ENCODE measurements at places on chromosomes 6 and 20. TPM values are rescaled to one million over a fixed set of nuclear protein-coding genes. Genes with fewer than 3 reads are reported as not detected.

DNA sequence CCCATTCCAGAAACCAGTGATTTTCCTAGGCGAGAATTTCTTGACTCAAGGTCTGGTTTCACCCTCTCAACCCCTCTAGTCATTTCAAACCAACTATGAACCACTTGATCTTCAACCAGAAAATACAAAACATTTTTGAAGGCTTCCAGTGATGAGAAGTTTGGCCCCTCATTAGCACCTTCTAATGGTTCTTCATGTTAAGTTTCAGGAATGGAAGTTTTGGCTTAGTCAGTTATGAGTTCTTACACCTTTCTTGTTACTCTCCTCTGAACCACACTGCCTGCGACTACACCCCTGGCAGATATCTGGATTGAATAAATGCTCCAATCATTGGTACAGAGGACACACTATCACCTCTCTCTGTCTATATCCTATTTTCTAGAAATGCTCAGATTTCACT lies 67.2 kb downstream of the GJA10 start:
- H3K36me3 ChIP-seq: no peaks in the 10 kb centered on the region
- H3K27ac ChIP-seq: no peak overlapping the region
- DNase-seq: no peak
- no peaks in the 10 kb centered on the region for H3K27me3 ChIP-seq
- H3K4me3 ChIP-seq: no peak overlapping the region

DNA sequence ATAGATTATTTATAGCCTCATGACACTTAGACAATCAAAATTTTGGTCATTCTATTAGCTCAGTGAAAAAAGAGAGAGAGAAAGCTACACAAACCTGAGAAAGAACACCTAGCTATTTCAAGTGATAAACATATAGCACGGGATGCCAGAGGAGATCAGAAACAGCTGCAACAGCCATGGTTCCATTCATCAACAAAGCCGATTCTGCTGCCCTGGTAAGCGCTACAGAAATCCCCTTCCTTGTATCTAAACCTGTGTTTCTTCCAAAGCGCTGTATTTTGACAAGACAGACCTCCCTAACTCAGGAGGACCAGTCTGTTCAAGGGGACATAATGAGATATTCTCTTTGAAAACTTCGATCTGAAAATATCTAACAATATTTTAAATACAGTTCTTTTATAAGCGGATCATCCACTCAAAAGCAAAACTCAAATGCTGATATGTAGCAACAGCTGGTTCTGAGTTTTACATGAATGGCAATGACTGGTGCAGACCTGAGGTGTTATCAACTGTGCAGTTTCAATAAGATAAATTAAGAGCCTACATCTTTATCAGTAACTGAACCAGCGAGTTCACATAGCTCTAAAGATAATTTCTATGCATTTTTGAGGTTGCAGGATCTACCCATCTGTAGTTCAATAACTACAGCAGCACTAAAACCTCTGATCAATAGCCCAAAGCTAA lies 447.8 kb downstream of the FRK start:
- H3K4me3 ChIP-seq: no peak overlapping the region
- no peaks in the 10 kb centered on the region for H3K27me3 ChIP-seq
- H3K27ac ChIP-seq: no peak overlapping the region
- DNase-seq: no peak

DNA sequence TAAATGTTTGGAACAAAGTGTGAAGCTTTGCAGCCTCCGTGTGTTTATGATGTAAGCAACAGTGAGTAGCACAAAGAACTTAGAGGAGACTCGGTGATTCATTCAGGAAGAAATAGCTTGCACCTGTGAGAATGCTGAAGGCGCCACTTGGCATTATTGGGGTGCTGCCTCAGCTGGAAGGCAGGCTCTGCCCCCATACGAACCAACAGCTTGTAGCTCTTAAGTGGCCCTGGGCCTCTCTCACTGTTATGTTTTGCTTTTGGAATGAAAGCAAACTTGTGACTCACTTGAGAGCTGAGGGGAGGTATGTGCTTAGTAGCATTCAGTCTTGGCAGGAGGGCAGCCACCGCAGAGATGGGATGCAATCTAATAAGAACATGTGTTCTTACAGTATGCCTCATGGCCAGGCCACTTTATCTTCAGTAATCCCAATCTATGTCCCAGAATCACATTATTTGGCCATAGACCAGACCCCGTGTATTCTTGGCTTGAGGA lies 310.7 kb downstream of the EYA4 start:
- no peaks in the 10 kb centered on the region for H3K27me3 ChIP-seq
- no peak overlapping the region for H3K4me3 ChIP-seq
- H3K36me3 ChIP-seq: no peaks in the 10 kb centered on the region
- H3K27ac ChIP-seq: no peak overlapping the region
- no peak for DNase-seq
- H3K4me1 ChIP-seq: no peaks in the 10 kb centered on the region

DNA sequence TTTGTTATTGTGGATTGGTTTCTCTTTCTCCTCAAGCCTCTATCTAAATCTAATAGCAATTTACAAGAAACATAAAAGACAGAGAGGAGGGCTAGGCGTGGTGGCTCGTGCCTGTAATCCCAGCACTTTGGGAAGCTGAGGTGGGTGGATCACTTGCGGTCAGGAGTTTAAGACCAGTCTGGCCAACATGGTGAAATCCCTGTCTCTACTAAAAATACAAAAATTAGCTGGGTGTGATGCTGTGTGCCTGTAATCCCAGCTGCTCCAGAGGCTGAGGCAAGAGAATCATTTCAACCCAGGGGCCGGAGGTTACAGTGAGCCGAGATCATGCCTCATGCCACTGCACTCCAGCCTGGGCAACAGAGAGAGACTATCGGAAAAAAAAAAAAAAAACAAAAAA lies 46.6 kb downstream of the SLC2A12 start:
- no peak overlapping the region for H3K4me3 ChIP-seq
- H3K27me3 ChIP-seq: no peaks in the 10 kb centered on the region
- H3K36me3 ChIP-seq: no peaks in the 10 kb centered on the region
- H3K4me1 ChIP-seq: no peaks in the 10 kb centered on the region
- H3K27ac ChIP-seq: no peak overlapping the region
- DNase-seq: no peak

GRCh38 chr6:15739867-15740266 lies 77.0 kb upstream of the DTNBP1 start:
- no peaks in the 10 kb centered on the region for H3K4me1 ChIP-seq
- H3K36me3 ChIP-seq: no peaks in the 10 kb centered on the region
- H3K27me3 ChIP-seq: no peaks in the 10 kb centered on the region
- H3K27ac ChIP-seq: no peak overlapping the region

GRCh38 chr6:32908897-32909296 lies 31.9 kb downstream of the HLA-DMB start:
- no peaks in the 10 kb centered on the region for H3K4me1 ChIP-seq
- DNase-seq: no peak
- H3K4me3 ChIP-seq: no peak overlapping the region

DNA sequence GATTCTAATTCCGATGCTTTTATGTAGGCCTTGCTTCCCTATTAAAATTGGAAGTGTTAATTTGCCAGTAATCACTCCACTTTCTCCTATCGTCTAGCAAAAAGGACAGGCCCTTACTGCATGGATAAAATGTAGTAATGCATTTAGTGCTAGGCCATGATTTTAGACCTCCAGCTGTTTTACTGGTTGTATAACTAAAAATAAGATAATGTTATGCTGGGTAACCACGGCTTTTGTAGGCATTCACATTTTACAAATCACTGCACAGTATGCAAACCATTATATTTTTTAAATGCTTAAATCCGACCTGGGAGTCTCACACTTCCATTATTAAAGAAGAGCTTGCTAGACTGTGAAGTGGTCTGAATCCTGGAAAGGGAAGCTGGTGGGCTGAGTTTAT lies 179.5 kb downstream of the TFAP2A start:
- no peaks in the 10 kb centered on the region for H3K36me3 ChIP-seq
- no peaks in the 10 kb centered on the region for H3K27me3 ChIP-seq
- DNase-seq: no peak
- H3K4me1 ChIP-seq: peaks cover 9% of the 10 kb centered on the region
- H3K4me3 ChIP-seq: no peak overlapping the region

- H3K27me3 ChIP-seq: no peaks in the 10 kb centered on the region
- no peak for DNase-seq
These were observed 4.5 kb downstream of the FOXO3 start for GRCh38 chr6:108565091-108565766.

DNA sequence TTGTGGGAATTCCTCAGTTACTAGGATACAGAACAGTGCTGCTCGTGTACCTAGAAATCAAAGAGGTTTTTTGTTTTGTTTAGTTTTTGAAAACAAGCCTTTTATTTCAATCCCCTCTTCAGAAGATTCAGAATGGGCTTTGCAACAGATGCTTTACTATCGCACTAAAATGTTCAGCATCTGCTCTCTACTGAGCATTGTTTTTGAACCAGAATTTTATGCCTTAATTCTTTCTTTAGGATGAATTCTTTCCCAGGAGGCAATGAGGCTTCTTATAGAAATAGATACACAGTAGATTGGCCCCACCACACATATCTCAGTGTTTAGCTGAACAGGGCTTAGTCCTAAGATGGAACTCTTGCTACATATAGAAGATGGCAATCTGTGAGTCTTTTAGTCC lies 95.9 kb upstream of the SPACA1 start:
- H3K4me1 ChIP-seq: no peaks in the 10 kb centered on the region
- no peaks in the 10 kb centered on the region for H3K36me3 ChIP-seq
- no peaks in the 10 kb centered on the region for H3K27me3 ChIP-seq
- H3K27ac ChIP-seq: no peak overlapping the region
- H3K4me3 ChIP-seq: no peak overlapping the region

- H3K27me3 ChIP-seq: peaks cover 8% of the 10 kb centered on the region
- no peak overlapping the region for H3K4me3 ChIP-seq
- H3K4me1 ChIP-seq: no peaks in the 10 kb centered on the region
- DNase-seq: no peak
These were observed 67.9 kb downstream of the ARMC2 start for GRCh38 chr6:108916026-108916686.

DNA sequence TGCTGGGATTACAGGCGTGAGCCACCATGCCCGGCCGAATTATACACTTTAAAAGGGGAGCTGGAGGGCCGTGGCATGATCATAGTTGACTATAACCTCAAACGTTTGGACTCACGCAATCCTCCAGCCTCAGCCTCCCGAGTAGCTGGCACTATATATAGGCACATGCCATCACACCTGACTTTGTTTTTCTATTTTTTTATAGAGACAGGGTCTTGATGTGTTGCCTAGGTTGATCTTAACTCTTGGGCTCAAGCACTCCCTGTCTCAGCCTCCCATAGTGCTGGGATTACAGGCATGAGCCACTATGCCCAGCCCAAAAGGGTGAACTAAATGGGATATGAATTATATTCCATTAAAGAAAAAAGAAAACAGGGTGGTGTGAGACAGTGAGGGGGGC lies 7.8 kb downstream of the PTGIS start:
- H3K27me3 ChIP-seq: peaks cover 3% of the 10 kb centered on the region
- H3K4me1 ChIP-seq: peaks cover 18% of the 10 kb centered on the region
- no peaks in the 10 kb centered on the region for H3K36me3 ChIP-seq
- H3K27ac ChIP-seq: no peak overlapping the region
- DNase-seq: no peak

DNA sequence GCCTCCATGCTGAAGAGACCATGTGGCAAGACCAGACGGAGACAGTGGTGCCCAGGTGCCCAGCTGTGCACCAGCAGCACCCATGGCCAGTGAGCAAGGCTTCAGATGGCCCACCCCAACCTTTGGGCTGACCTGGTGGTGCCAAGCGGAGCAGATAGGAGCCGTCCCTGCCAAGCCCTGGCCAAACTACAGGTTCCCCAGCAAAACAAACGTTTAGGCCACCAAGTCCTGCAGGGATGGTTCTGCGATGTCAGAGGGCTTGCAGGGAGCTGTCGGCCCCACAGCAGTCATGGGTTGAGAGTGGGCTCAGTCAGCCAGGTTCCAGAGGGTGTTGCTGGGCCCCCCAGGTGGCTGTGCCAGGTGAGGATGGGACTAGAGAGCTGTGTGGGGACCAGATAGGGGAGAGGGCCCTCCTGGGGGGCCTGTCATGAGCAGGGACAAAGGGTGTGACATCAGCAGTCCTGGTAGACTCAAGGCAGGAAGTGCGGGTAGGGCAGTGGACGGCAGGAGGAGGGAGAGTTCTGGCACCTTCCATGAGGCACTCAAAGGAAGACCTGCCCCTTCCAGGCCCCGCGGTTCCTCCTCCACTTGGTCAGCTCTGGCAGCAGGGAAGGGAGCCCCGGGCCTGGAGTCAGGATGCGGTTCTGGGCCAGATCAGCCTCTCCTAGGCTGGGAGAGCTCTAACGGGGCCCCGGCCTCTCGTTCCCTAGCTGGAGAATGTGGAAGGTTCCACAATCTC lies 342.4 kb downstream of the ZFAND3 start:
- H3K4me1 ChIP-seq: peaks cover 4% of the 10 kb centered on the region
- H3K36me3 ChIP-seq: no peaks in the 10 kb centered on the region
- no peak overlapping the region for H3K4me3 ChIP-seq
- no peaks in the 10 kb centered on the region for H3K27me3 ChIP-seq
- no peak for DNase-seq

GRCh38 chr6:40512340-40512739 lies 74.8 kb downstream of the LRFN2 start:
- no peak overlapping the region for H3K27ac ChIP-seq
- no peak for DNase-seq
- no peaks in the 10 kb centered on the region for H3K4me1 ChIP-seq
- H3K4me3 ChIP-seq: no peak overlapping the region
- H3K36me3 ChIP-seq: no peaks in the 10 kb centered on the region

- DNase-seq: no peak
- no peaks in the 10 kb centered on the region for H3K27me3 ChIP-seq
- no peak overlapping the region for H3K4me3 ChIP-seq
- no peaks in the 10 kb centered on the region for H3K36me3 ChIP-seq
- H3K27ac ChIP-seq: no peak overlapping the region
These were observed 79.7 kb downstream of the JARID2 start for GRCh38 chr6:15325540-15325955.

- no peaks in the 10 kb centered on the region for H3K27me3 ChIP-seq
- H3K4me1 ChIP-seq: no peaks in the 10 kb centered on the region
- H3K4me3 ChIP-seq: no peak overlapping the region
- H3K36me3 ChIP-seq: no peaks in the 10 kb centered on the region
- no peak overlapping the region for H3K27ac ChIP-seq
These were observed 75.4 kb downstream of the ANKEF1 start for GRCh38 chr20:10110151-10110550.

- H3K4me3 ChIP-seq: no peak overlapping the region
- DNase-seq: no peak
- H3K4me1 ChIP-seq: no peaks in the 10 kb centered on the region
- no peaks in the 10 kb centered on the region for H3K36me3 ChIP-seq
- H3K27me3 ChIP-seq: no peaks in the 10 kb centered on the region
These were observed 32.9 kb downstream of the FILIP1 start for GRCh38 chr6:75460681-75461080.

TOX2 gene
- total RNA-seq: 85.4 TPM

HLA-DOA gene
- total RNA-seq: 0.08 TPM

SEL1L2 gene
- not detected for total RNA-seq

IL17F gene
- not detected for total RNA-seq

COX4I2 gene
- not detected for total RNA-seq

EBF4 gene
- 6.8 TPM for total RNA-seq

PNLDC1 gene
- total RNA-seq: not detected

MANEA gene
- total RNA-seq: 20.1 TPM

Measured in Panc1 (cell line).